Stimulated activated CD8-positive, alpha-beta memory T cell treated with anti-CD3 and anti-CD28 coated beads, Interleukin-4, amount 100 ng/mL, for 1 hour (primary cell): ENCODE measurements at places on chromosomes 13 and 19.

DNA sequence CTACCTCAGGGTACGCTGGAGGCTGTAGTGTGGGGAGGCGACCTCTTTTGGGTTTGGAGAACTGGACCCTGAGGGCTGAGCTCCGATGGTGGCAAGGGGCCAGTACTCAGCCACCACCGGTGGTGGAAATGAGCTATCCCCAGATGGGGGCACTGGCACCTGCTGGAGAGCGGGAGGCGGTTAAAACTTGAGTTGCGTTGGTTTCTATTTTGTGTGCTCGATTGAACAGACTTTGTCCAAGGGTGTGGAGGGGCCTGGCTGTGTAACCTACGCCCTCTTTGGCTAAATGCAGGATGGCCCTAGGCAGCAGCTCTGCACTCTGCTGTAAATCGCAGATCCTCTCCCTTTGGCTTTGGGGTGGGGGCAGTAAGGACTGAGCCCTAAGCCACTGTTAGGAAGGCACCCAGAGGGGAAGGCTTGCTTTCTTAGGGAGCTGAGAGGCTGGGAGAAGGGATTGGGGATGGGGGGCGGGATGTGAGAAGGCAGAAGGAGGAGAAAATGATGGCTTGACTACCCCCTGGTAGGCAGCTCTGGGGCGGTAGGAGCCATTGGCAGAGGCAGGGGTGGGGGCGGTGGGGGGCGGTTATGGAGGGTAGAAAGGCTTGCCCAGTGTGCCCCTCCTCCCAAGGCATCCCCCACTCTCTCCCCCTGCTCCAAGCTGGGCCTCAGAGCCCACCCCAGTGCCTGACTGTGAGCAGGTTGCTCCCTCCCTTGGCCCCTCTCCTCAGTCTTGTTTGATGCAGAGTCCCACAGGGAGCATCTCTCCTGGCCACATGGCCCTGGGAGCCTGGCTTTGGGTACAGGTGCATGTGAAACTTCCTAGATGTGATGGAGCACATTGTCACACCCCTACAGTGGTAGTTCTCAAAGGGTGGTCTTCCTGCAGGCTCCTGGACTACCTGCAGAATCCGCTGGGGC lies 5.0 kb downstream of the VSTM2B start:
- no peak for DNase-seq

GRCh38 chr13:21670883-21671619 lies at the start of gene FGF9:
Gene FGF9, plus strand, starts transcription at chr13:21671073. Its CDS starts 840 bp downstream, at chr13:21671913.
- DNase-seq = peak; percentile 58

- DNase-seq = peak; percentile 55
These were observed 5.1 kb upstream of the FLT3LG start for GRCh38 chr19:49468746-49469447.

- no peak for DNase-seq
These were observed 137.3 kb downstream of the ZIC5 start for GRCh38 chr13:99834246-99834645.

GRCh38 chr19:40530091-40530901 lies 46.4 kb upstream of the SHKBP1 start:
- no peak for DNase-seq

DNA sequence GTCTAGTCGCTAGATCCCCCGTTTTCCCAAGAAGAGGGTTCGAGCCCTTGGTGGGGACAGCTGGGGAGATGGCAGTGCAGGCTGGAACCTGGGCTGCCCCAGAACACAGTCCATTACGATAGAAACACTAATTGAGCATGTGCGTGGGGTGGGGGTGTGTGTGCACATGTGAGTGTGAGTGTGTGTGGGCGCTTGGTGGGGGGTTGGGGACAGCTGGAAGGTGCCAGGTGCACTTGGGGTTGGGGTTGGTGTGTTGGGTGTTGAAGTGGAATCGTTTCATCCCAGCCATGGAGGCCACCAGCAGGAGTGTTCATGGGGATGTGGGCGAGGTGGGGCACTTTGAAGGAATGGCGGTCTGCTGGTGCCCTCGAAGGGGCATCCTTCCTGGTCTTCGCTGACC lies 18.1 kb upstream of the NPAS1 start:
- DNase-seq = no peak

GRCh38 chr13:112891477-112892401 lies 77.3 kb upstream of the MCF2L start:
- no peak for DNase-seq

- no peak for DNase-seq
These were observed 97.6 kb upstream of the DACH1 start for GRCh38 chr13:71964491-71965100.

DNA sequence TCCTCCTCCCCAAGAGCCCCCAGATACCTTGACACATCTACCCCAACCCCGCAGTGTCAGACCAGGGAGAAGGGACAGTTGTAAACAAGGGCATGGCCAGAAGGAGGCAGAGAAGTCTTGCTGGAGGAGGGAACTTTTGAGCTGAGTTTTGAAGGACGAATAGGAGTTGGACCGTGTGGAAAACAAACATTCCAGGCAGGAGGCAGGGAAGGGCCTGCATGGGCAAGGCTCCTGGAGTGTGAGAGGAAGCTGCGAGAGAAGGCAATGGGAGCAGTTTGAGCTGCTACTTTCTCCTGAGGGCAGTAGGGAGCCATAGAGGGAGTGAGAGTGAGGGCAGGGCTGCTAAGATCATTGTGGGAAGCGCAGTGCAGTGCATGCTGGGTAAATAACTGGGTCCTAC lies 23.3 kb downstream of the IL12RB1 start:
- DNase-seq = no peak

GRCh38 chr13:69648340-69649062 lies 459.1 kb upstream of the ATXN8OS start:
- no peak for DNase-seq

DNA sequence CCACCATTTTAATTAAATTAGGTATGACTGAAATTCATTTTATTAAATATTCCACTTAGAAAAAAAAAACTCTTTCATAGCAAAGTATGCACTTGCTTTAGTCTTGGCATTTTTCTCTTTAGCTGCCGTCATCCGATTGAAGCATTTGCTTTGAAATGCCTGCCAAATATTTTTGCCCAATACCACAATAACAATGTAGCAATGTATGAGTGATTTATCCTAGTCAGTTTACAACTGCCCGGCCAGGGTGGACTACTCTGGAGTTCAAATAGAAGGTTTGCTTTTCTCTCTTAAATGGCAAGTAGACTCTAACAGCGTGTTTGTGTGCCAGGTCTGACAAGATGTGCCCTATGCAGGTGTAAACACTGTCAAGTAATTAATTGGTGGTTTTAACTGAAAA lies 675.3 kb upstream of the SGCG start:
- no peak for DNase-seq

DNA sequence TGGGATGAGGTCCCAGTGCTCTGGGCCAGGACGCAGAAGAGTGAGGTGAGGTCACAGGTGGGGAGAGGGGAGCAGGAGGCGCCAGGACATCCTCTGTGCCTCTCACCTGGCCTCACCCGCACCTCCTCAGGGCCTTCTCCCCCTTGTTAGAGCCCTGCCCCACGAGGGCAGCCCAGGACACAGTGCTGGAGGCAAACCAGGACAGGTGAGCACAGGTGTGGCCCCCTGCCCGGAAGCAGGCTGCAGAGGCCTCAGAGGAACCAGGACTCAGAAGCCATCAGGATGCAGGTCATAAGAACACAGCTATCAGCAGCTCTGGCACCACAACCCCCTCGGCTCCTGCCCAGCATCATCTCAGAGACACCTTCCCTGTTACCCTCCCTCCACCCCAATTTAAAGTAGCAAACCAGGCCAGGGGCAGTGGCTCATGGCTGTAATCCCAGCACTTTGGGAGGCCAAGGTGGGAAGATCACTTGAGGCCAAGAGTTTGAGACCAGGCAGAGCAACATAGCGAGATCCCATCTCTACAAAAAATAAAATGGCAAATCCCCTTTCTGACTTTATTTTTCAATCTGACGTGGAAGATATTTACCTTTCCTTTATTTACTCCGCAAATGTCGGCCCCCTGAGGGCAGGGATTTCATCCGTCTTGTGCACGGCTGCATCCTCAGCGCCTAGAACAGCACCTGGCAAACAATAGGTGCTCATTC lies at the start of gene CEACAM16:
TSS of gene CEACAM16 (plus strand) at position 660 of the 710 bp plus-strand sequence. CDS start 2,306 bp downstream, outside the sequence.
- no peak for DNase-seq

- no peak for DNase-seq
These were observed 12.9 kb upstream of the TLE2 start for GRCh38 chr19:3041761-3042620.

- DNase-seq = no peak
These were observed 1204.3 kb downstream of the UQCRFS1 start for GRCh38 chr19:28008695-28009094.

- no peak for DNase-seq
These were observed 622 bp downstream of the DNM2 start for GRCh38 chr19:10718205-10719196.
